ENCODE measurements at places on chromosomes 16 and 17.

- no peak for DNase-seq
These were observed 88.9 kb downstream of the C16orf78 start for GRCh38 chr16:49462362-49462988.

GRCh38 chr17:9272501-9273200 is 251.3 kb downstream of the NTN1 start:
- DNase-seq, result no peak

- no peak for DNase-seq
These were observed 81.7 kb upstream of the FAM20A start for GRCh38 chr17:68682903-68683302.

DNA sequence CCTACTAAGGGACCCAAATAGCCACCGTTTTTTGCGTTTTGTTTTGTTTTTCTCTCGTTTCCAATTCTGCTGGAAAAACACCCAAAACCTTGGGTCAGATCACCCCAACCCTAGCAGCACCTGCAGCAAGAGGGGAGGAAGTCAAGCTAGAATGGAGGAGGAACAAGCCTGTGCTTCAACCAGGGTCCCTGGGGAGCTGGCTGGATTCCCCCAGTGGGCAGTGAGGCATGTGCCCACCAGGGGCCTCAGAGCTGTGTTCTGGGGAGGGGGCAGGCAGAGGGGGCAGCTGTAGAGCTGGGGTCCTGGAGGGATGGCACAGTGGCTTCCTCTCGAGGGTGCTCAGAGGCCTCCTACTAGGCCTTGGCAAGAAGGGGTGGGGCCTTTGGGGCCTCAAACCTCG is 6.5 kb downstream of the CD79B start:
- DNase-seq, result peak; percentile 29

DNA sequence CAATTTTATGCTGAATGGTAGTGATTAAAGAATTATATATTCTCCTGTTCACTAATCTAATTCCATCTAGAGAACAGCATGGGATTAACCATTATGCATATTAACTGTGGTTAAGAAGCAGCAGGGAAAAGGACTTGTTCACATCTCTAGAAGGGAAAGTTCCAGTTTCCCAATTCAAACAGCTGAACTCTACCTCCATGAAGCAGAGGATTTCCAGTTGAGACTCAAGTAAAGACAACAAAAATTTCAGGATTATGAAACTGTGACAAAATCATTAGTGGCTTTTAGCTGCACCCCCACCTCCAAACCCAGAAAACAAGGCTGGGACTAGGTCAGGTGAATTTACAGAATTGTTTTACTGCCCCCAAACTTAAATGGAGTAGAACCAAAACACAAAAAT is 73.6 kb downstream of the USP32 start:
- DNase-seq, result no peak

GRCh38 chr16:62760398-62760797 is 724.2 kb upstream of the CDH8 start:
- no peak for DNase-seq

DNA sequence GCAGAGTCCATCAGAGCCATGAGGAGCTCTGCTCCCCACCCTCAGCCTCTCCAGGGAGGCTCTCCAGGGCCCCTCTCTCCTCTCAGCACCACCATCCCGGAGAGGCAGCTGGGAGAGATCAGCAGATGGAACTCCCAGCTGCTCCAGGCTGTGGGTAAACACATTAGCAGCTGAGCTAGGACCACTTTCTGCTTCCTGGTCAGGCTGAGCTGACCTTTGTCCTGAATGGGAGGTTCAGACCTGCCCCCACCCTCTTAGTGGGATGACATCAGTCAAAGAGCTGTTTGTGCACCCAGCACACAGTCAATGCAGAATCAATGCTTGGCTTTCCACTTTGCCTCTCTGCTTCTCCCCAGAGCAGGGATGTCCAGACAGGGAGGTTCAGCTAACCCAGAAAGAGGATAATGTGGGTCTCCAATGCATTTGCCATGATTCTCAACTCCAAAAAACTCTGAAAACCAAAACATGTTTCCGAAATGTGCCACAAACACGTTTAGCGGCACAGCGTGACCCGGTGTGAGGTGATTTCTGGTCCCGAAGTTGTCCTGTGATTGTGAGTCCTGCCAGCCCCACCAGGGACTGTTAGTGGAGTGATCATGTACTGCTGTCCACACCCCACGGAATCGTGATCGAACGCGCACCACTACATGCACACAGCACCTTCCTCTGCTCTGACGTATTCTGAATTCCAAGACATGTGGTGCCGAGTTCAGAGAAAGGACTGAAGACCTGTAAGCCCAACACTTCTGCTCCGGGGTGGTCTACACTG is 6.7 kb downstream of the GPR142 start:
- no peak for DNase-seq

GRCh38 chr17:12592941-12593340 is 72.7 kb upstream of the MYOCD start:
- no peak for DNase-seq

- no peak for DNase-seq
These were observed 9.5 kb upstream of the GRN start for GRCh38 chr17:44335564-44335963.

GRCh38 chr16:49793244-49793643 is 62.7 kb downstream of the ZNF423 start:
- DNase-seq, result no peak

GRCh38 chr17:77455111-77455890 is 314.5 kb downstream of the SEC14L1 start:
- DNase-seq, result no peak

GRCh38 chr16:12229759-12230594 is 253.4 kb downstream of the SNX29 start:
- DNase-seq, result no peak

DNA sequence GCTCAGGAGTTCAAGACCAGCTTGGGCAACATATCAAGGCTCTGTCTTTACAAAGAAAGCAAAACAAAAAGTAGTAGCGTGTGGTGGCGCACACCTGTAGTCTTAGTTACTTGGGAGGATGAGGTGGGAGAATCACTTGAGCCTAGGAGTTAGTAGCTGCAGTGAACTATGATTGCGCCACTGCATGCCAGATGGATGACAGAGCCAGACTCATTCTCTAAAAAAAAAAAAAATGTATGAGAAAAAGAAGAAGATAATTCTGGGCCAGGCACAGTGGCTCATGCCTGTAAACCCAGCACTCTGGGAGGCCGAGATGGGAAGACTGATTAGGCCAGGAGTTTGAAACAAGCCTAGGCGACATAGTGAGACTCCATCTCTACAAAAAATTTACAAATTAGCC is 28.5 kb downstream of the STAT5B start:
- DNase-seq, result no peak

- DNase-seq, result no peak
These were observed 16.6 kb downstream of the ATP5PD start for GRCh38 chr17:75030161-75030560.

DNA sequence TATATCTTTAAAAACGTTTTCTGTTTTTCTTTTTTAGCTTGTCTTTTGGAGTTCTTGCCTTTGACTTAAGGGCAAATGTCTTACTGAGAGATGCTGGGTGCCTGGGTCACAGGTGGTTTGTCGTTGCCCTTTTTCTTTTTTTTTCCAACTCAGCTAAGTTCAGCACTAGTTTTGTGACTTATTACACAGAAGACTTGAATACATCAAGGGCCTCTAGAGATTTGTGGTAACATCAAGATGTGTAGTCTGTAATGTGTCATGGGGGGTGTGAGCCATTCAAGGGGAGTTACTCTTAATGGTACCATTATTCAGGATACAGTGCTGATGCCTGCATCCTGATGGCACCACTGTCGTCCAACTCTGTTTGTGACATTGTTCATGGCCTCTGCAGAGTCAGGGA is 95.1 kb downstream of the PRKCA start:
- no peak for DNase-seq

DNA sequence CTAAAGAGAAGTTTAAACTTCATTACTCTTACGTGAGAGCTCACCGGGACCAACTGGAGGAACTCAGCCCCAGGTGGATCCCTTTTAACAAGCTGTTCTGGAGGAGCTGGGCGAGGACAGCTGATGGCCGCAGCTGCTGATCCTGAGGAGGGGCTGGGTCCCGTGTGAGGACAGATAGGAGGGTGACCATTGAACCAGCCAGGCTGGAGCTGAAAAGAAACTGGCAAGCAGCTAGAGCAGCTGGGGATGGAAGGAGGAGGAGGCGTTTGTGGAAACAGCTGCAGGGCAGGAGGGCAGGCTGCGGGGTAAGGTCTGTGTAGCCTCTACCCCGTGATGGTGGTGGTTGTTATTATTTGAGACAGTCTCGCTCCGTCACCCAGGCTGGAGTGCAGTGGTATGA is 119.5 kb downstream of the AATF start:
- DNase-seq, result no peak

GRCh38 chr17:35841505-35841904 is 27.2 kb downstream of the HEATR9 start:
- no peak for DNase-seq

- DNase-seq, result no peak
These were observed 341.0 kb downstream of the CPPED1 start for GRCh38 chr16:12462426-12463280.

GRCh38 chr16:89026121-89026612 is 49.2 kb upstream of the CBFA2T3 start:
- DNase-seq, result no peak

- no peak for DNase-seq
These were observed 17.1 kb downstream of the FOXK2 start for GRCh38 chr17:82536512-82537201.

DNA sequence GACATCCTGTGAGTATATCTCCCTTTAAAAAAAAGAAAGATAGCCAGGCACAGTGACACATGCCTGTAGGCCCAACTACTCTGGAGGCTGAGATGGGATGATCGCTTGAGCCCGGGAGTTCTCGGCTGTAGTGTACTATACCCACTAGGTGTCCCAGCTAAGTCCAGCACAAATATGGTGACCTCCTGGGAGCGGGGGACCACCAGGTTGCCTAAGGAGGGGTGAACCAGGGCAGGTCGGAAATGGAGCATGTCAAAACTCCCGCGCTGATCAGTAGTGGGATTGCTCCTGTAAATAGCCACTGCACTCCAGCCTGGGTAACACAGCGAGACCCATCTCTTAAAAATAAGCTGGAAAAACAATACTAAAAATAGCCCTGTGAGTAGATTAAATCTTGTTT is 29.4 kb downstream of the GINS2 start:
- DNase-seq, result no peak

- no peak for DNase-seq
These were observed 49.7 kb upstream of the ANKFY1 start for GRCh38 chr17:4313221-4314114.

- DNase-seq, result no peak
These were observed 11.6 kb downstream of the KRT33A start for GRCh38 chr17:41338961-41339485.

DNA sequence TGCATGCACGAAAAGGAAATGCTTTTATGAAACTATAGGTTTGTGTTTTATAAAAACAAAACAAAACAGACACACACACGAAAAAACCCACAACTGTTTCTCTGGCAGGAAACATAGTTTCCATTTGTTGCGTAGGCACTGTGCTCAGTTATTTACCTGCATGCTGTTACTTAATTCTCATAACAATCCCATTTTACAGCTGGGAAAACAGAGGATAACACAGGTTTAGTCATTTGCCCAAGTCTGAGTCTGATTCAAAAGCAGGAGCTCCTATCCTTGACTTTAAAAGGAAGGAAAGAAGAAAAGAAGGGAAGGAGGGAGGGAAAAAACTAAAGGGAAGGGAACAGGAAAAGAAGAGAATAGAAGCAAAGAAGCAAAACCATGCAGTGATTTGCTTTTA is 117.4 kb downstream of the DNAH3 start:
- DNase-seq, result no peak

GRCh38 chr17:44733753-44734152 is 25.0 kb upstream of the ADAM11 start:
- no peak for DNase-seq

- no peak for DNase-seq
These were observed at the start of gene CRYBA1 for GRCh38 chr17:29246628-29247027. TSS of gene CRYBA1 (plus strand) at chr17:29246859. CDS start at chr17:29246864, 5 bp downstream.

GRCh38 chr17:76727745-76728456 is 1.3 kb downstream of the METTL23 start:
- no peak for DNase-seq

- DNase-seq, result no peak
These were observed 165.6 kb upstream of the RPH3AL start for GRCh38 chr17:518047-518735.

- no peak for DNase-seq
These were observed 623.2 kb downstream of the CDH8 start for GRCh38 chr16:61413021-61413420.

DNA sequence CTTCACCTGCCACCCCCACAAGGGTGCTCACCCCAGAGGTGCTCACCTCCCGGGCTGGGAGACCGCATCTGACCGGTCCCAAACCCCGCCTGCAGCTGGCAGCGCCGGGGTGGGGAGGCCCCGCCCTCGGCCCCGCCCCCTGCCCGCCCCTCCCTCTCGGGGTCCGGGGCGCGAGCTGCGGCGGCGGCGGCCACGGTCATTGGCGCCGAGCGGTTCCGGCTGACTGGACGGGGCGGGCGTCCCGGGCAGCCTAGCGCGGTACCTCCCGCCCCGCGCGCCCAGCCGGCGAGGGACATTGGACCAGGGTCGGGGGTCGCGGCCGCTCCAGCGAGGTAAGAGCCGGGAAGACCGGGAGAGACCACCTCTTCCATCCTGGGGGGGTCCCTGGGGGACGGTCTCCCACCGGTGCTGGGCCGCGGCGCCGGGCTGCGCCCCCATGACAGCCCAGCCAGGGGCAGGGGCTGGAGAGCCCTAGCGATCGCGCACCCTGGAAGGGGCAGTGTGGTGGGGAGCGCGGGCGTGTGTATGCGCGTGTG is at the start of gene CACNG5:
TSS of gene CACNG5 (plus strand) at position 199 of the 536 bp plus-strand sequence. CDS start 42,216 bp downstream, outside the sequence.
- peak; percentile 50 for DNase-seq

DNA sequence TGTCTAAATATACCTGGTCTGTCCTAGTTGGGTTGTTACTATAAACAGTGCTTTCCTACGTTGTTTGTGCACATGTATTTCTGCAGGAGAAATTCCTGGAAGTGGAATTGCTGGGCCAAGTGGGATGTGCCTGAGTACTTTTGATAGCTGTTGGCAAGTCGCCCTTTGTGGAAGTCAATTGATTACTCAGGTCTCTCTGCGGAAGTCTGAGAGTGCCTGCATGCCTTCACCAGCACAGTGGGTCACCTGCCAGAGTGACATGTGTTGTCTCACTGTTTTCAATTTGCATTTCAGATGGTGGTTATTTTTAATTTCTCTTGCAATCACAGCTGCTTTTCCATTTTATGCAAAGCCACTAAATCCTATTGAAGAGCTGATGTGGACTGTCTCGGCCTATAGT is 2.3 kb upstream of the MVD start:
- no peak for DNase-seq

GRCh38 chr16:89499767-89500166 is 8.4 kb upstream of the SPG7 start:
- no peak for DNase-seq

GRCh38 chr16:17125671-17126070 is 345.1 kb downstream of the XYLT1 start:
- no peak for DNase-seq

DNA sequence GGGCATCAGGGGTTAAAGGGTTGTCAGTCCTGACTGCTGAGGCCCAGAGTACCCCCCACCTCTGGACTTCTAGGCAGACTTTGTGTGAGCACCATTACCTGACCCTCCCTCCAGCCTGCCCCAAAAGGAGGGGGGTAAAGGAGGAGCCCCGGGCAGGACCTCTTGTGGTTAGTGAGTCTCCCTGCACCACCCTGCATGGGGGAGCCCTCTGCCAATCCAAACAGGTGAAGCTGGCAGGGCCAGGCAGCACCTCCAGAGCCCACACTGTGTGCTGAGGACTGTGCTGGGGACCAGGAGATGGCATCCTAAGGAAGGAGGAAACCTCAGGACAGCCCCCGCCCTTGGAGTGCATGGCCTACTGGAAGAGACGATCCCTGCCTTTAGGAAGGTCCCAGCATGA is 2.6 kb upstream of the KRT14 start:
- DNase-seq, result no peak

Measured in GM13977 (cell line).